Tibial nerve (tissue), 4 donors: ENCODE measurements at places on chromosomes 3 and 15.

DNA sequence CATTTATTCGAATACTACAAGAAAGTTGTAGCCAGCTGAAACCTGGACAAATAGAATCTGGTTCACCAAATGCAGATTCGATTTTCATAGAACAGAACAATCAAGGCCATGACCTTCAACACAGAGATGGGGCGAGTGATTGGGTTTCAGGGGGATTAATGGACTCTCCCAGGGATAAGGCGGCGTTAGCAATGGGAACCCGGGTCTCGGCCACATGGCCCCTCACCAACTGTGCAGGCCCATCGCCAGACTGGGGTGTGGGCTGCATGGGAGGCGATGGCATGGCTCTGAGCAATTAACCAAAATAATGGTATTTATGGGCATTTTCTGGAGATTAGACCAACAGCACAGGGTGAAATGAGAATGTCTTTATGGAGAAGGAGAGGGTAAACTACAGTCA, 34.2 kb downstream of the VGLL4 start:
- peak overlapping the region; percentile 82 for H3K27ac ChIP-seq
- H3K4me1 ChIP-seq: peaks cover 35% of the 10 kb centered on the region
- no peak overlapping the region for H3K4me3 ChIP-seq
- H3K36me3 ChIP-seq: no peaks in the 10 kb centered on the region
- no peaks in the 10 kb centered on the region for H3K27me3 ChIP-seq

GRCh38 chr3:44424758-44425157, 52.7 kb downstream of the ZNF445 start:
- H3K4me1 ChIP-seq: no peaks in the 10 kb centered on the region
- H3K27me3 ChIP-seq: no peaks in the 10 kb centered on the region

- H3K27me3 ChIP-seq: no peaks in the 10 kb centered on the region
- H3K4me1 ChIP-seq: no peaks in the 10 kb centered on the region
- H3K4me3 ChIP-seq: no peak overlapping the region
- DNase-seq: no peak
These were observed 10.8 kb upstream of the RASA2 start for GRCh38 chr3:141476033-141476432.

GRCh38 chr3:59308684-59309083, 258.9 kb upstream of the CFAP20DC start:
- H3K27me3 ChIP-seq: no peaks in the 10 kb centered on the region
- no peak for DNase-seq
- no peak overlapping the region for H3K4me3 ChIP-seq
- no peaks in the 10 kb centered on the region for H3K4me1 ChIP-seq

GRCh38 chr3:9768141-9768775, 1.5 kb downstream of the CAMK1 start:
- DNase-seq: no peak
- H3K4me1 ChIP-seq: peaks cover 24% of the 10 kb centered on the region
- peak overlapping the region; percentile 97 for H3K27ac ChIP-seq
- H3K27me3 ChIP-seq: no peaks in the 10 kb centered on the region
- H3K4me3 ChIP-seq: peak overlapping the region; percentile 93

- H3K36me3 ChIP-seq: no peaks in the 10 kb centered on the region
- DNase-seq: no peak
- H3K27me3 ChIP-seq: no peaks in the 10 kb centered on the region
- no peak overlapping the region for H3K27ac ChIP-seq
- H3K4me1 ChIP-seq: no peaks in the 10 kb centered on the region
- no peak overlapping the region for H3K4me3 ChIP-seq
These were observed 38.7 kb downstream of the RTP4 start for GRCh38 chr3:187406927-187407326.

DNA sequence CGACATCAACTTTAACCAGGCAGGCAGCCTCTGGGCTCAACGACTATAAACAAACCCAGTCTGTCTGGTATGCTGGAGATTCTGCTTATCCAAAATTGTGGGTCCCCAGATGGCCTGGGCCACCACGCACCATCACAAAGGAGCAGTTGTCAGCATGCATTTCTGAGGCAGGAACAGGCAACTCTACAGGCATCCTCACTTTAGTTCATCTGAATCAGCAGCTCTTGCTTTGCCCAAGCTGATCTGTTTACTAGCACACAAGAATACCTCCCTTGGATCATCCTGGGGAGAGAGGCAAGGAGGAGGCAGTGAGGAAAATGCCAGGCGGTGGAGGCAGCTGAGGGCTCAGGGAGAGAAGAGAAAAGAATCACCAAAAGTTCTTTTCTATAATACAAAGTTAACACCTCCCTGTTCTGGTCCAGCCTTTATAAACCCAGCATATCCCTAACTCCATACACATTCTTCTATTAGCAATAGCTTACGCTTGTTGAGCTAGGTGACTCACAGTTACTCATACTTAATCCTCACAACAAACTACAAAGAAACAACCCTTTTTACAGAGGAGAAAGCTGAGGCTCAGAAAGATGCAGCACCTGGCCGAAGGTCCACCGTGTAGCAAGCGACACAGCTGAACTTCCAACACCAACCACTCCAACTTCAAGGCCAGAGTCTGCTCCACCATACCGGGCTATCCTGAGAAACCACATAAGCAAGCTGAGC, 33.6 kb downstream of the ZDHHC3 start:
- no peak overlapping the region for H3K27ac ChIP-seq
- H3K27me3 ChIP-seq: no peaks in the 10 kb centered on the region
- H3K4me3 ChIP-seq: no peak overlapping the region
- DNase-seq: no peak

GRCh38 chr3:140715035-140715434, 37.2 kb downstream of the TRIM42 start:
- H3K4me3 ChIP-seq: no peak overlapping the region
- H3K36me3 ChIP-seq: no peaks in the 10 kb centered on the region
- no peak for DNase-seq
- no peaks in the 10 kb centered on the region for H3K27me3 ChIP-seq
- H3K27ac ChIP-seq: no peak overlapping the region

GRCh38 chr3:55484801-55485791, 2.0 kb downstream of the WNT5A start:
- H3K27ac ChIP-seq: no peak overlapping the region
- peaks cover 16% of the 10 kb centered on the region for H3K4me1 ChIP-seq
- peaks cover 85% of the 10 kb centered on the region for H3K27me3 ChIP-seq
- DNase-seq: no peak

DNA sequence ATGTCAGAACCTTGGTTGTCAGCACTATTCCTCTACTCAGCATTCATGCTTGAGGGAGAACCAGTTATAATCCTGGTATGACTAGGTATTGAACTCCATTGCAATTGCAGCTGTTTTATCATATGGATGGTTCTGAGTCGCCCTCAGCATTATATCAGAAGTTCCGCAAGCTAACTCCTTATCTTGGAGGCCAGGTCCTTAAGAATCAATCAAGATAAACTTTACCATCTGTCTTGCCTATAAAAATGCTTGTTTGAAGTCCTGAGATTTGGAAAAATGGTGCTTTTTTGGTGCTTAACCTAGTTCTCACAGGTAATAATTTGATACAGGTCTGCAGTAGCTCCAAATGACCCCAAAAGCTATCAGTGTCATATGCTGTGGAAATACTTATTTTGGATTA, 16.3 kb upstream of the PLSCR1 start:
- no peak overlapping the region for H3K27ac ChIP-seq
- no peak for DNase-seq
- H3K27me3 ChIP-seq: no peaks in the 10 kb centered on the region
- no peaks in the 10 kb centered on the region for H3K4me1 ChIP-seq
- H3K4me3 ChIP-seq: no peak overlapping the region

DNA sequence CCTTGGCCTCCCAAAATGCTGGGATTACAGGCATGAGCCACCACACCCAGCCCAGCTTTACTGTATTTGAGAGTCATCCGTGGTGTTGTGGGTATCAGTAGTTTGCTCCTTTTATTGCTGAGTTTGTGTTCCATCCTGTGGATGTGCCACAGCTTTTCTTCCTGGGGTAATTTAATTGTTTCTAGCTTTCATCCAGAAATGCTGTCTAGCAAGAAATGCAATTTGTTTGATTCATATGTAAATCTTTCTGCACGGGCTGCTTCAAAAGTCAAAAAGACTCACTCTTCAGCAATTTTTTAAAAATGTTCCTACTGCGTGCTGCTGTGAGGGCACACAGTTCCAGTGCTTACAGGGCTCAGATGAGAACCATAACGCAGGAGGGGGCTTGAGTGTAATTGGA, 47.1 kb downstream of the CORO2B start:
- no peak for DNase-seq
- no peak overlapping the region for H3K27ac ChIP-seq
- H3K36me3 ChIP-seq: no peaks in the 10 kb centered on the region
- H3K4me1 ChIP-seq: peaks cover 27% of the 10 kb centered on the region

- no peaks in the 10 kb centered on the region for H3K4me1 ChIP-seq
- H3K4me3 ChIP-seq: no peak overlapping the region
- no peaks in the 10 kb centered on the region for H3K36me3 ChIP-seq
These were observed 31.0 kb upstream of the CAV3 start for GRCh38 chr3:8702560-8702959.

- H3K27me3 ChIP-seq: no peaks in the 10 kb centered on the region
- no peak for DNase-seq
- no peak overlapping the region for H3K4me3 ChIP-seq
These were observed 1016.0 kb downstream of the MCTP2 start for GRCh38 chr15:95247071-95247984.

DNA sequence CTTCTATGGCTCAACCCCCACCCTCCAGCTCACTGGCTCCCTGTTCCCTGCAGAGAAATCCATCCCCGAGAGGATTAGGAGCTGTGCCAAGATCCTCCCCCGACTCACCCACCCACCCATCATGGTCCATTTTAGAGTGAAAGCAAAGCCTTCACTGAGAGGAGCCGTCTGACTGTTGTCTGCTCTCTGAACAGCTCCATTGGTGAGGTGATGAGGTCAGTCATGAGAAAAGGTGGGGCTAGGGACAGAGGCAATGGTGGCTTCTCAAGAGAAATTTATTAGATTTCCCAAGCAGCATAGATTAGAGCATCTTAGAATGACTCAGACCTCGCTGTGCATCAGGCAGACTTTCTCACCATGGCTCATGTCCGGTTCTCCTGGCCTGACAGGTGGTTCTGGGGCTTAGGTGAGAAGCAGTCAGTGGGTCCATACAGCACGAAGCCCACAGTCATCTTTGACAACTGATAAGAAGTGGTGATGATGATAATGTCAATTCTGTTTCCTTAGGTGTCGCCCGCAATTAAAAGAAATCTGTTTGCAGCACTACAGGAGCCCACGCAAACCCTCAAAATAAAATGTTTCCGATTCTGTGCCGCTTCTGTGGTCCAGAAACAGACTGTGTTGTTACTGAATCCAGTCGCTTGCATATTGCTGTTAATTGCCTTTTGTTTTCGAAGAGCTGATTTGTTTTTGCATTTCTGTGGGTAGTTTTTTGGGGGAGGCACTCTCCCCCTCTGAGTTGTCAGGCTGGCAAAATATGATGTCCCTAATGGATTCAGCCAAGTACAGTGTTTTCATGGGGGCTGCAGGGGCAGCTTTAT, 24.8 kb upstream of the RHO start:
- no peaks in the 10 kb centered on the region for H3K27me3 ChIP-seq
- no peak overlapping the region for H3K4me3 ChIP-seq
- DNase-seq: no peak
- H3K36me3 ChIP-seq: peaks cover 87% of the 10 kb centered on the region
- no peak overlapping the region for H3K27ac ChIP-seq
- no peaks in the 10 kb centered on the region for H3K4me1 ChIP-seq

- H3K36me3 ChIP-seq: no peaks in the 10 kb centered on the region
- no peaks in the 10 kb centered on the region for H3K27me3 ChIP-seq
- no peak overlapping the region for H3K27ac ChIP-seq
These were observed 1.2 kb downstream of the BRPF1 start for GRCh38 chr3:9732740-9733115.

- DNase-seq: peak; percentile 58
- H3K36me3 ChIP-seq: no peaks in the 10 kb centered on the region
- H3K4me3 ChIP-seq: no peak overlapping the region
- no peaks in the 10 kb centered on the region for H3K4me1 ChIP-seq
- H3K27me3 ChIP-seq: no peaks in the 10 kb centered on the region
These were observed 172.5 kb upstream of the TLE3 start for GRCh38 chr15:70269991-70270751.

DNA sequence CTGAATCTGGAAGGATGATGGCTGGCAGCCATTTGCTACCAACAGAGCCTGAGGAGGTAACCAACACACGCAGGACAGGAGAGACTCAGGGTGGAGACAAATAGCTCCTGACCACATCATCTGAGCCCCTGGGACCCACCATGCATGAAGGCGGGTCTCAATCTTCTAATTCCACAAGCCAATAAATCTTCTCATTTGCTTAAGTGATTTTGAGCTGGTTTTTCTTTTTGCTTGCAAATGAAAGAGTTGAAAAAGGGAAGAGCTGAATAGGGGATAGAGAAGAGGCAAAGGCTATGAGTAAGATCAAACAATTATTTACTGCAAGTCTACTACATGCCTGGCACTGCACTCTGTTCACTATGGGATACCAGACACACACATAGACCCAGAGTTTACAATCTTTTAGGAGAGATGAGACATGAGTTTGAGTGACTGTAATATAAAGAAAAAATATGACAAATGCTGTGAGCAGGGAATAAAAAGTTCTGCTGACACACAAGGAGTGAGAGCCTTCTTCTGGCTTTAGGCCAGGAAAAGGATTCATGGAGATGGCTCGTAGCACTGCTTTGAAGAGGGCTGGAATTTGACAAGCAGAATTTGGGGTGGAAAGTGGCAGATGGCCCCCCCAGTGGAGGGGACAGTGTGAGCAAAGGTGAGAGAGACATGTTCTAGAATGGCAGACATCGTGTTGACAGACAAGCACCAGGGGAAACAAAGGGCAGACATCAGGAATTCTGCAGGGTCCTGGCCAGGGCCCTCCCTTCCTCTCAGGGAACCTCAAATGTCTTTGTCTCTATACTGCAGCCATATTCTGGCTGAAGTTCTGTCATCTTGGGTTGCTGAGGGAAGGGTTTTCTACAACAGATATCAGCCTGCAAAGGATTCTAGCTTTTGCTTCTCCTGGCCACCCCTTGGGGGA, 69.8 kb upstream of the WNT5A start:
- no peak overlapping the region for H3K27ac ChIP-seq
- no peaks in the 10 kb centered on the region for H3K36me3 ChIP-seq
- no peak for DNase-seq
- no peaks in the 10 kb centered on the region for H3K27me3 ChIP-seq
- no peaks in the 10 kb centered on the region for H3K4me1 ChIP-seq

DNA sequence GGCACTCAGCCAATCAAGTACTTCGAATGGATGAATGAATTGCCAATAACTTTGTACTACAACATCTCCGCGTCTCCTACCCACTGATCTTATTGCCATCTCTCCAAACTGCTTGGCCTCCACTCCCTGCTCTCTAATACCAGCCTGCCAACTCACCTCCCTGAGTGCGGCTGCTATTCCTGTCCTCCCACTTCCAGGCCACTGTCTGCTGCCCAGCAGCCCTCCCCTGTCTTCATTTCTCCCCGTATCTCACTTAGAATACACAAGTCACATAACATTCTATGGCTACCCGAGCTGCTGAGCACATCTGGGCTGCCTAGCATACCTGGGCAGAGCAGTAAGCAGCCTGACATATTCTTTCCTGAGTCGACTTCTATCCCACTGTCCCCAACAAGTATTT, 149.9 kb upstream of the LRTM1 start:
- no peak overlapping the region for H3K4me3 ChIP-seq
- H3K27ac ChIP-seq: no peak overlapping the region
- no peaks in the 10 kb centered on the region for H3K4me1 ChIP-seq
- H3K27me3 ChIP-seq: no peaks in the 10 kb centered on the region
